Activated CD4-positive, alpha-beta memory T cell treated with anti-CD3 and anti-CD28 coated beads, Interleukin-2, amount 10 ng/mL, durations not matched to agents 7 days and 5 days (primary cell): ENCODE measurements at places on chromosomes 11 and 22. TPM values are rescaled to one million over a fixed set of nuclear protein-coding genes. Genes with fewer than 3 reads are reported as not detected.

OR51E2 gene
- total RNA-seq = not detected

DNA sequence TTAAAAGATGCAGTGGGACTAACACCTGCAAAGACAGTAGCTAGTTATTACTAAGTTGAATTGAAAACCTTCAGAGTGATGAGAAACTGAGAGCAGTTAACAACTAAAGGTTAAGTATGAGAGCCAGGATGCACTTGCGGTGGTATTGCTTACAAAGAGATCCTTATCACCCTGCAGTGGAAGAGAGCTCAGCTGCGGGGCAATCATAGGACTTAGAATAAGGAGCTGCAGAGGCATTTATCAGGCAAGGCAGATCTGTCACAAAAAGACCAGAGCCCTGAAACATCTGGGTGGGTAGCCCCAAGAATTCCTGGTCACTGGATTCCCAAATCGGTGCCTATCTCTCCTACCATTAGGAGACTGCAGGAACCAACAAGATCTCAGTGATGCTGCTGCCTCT, 34.3 kb upstream of the CFAP300 start:
- no peak overlapping the region for H3K27ac ChIP-seq
- no peak overlapping the region for H3K4me3 ChIP-seq
- H3K36me3 ChIP-seq = no peaks in the 10 kb centered on the region
- peaks cover 10% of the 10 kb centered on the region for H3K27me3 ChIP-seq
- peaks cover 9% of the 10 kb centered on the region for H3K4me1 ChIP-seq
- peak; percentile 28 for DNase-seq

DNA sequence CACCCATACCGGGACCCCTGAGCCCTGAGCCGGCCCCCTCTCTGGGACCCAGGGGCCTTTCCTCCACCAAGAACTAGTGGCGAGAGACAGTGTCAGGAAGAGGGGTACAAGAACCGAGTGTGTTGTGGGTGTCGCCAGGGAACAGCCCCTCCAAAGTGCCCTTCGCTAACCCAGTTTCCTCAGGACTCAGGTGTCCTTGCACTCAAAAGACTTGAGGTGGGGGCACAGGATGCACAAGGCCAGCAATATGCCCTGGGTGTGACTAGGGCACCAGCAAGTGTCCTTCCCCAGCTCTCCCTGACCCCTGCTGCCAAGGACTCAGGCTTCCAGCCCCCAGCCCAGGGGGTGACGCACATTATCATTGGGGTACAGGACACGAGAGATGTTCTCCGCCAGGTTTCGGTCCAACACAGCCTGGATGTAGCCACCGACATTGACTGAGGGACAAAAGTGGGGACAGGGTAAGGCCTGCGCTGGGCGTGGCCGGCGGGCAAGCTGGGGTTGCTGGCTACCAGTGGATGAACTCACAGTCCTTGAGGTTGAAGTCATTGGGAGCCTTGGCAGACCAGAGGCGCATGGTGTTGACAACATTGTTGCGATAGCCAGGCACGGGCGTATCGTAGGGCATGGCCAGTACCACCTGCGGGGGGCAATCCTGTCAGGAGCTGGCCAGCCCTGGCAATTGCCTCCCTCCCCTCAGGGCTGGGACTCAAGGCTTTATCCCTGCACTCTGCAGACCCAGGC, 4.7 kb downstream of the PYGM start:
- no peak overlapping the region for H3K27ac ChIP-seq
- H3K36me3 ChIP-seq = peaks cover 21% of the 10 kb centered on the region
- no peak overlapping the region for H3K4me3 ChIP-seq
- no peaks in the 10 kb centered on the region for H3K27me3 ChIP-seq

DNA sequence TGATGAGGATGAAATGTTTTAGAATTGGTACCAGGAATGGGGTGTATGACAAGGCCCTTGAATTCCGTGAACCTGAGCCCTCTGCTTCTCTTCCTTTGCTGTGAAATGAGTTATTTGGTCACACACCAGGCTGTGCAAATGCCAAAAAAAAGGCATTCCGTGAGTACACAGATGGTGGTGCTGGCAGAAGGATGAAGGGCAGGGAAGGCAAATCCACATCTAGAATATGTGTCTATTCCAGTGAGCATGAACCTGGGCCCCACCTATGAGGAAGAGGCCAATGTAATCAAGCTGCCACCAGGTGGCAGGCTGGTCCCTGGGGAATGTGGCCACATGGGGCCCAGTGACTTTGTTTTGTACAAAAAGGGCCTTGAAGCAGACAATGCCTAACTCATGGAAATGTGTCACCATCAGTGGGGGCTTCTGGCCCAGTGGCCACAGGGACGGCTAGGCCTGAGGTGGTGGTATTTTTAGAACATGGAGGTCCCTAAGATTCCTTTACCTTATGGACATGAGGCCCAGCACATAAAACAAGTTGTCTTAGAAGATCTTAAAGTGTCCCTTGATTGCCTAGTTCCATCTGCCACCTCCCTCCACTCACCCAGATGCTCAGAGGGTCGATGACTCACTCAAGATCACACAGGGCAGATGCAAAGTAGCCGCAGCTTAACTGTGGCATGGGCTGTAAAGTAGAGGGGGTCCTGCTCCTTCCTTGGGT, 3.9 kb upstream of the RNF215 start:
- H3K27ac ChIP-seq = peak overlapping the region; percentile 61
- H3K27me3 ChIP-seq = peaks cover 2% of the 10 kb centered on the region
- peak; percentile 81 for DNase-seq
- peaks cover 46% of the 10 kb centered on the region for H3K4me1 ChIP-seq
- H3K4me3 ChIP-seq = no peak overlapping the region

GRCh38 chr11:131311776-131312514, 58.5 kb upstream of the NTM start:
- H3K27me3 ChIP-seq = no peaks in the 10 kb centered on the region
- no peak overlapping the region for H3K27ac ChIP-seq
- H3K4me3 ChIP-seq = no peak overlapping the region
